ENCODE measurements at places on chromosomes 3 and 15.

DNA sequence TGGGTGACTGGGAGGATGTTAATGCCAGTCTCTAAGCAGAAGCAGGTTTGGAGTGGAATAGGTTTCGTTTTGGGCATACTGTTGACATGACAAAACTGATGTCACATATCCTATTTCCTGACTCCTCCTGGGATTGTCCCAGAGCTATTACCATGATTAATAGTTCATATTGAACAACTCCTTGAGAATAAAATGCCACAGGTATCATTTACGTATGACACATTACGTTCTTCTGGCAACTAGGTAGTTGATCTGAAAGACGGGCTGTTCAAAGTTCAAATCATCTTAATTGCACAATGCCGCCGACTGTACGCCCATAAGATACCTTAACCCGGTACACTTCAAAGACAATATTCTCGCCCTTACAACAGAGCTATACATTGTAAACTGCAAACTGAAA is 1.4 kb upstream of the RAB5A start:
- no peak for DNase-seq

GRCh38 chr3:58188173-58188564 is 22.6 kb downstream of the DNASE1L3 start:
- DNase-seq: no peak

- no peak for DNase-seq
These were observed 2.6 kb downstream of the LTF start for GRCh38 chr3:46462111-46462510.

GRCh38 chr3:100083209-100083608 is 31.1 kb downstream of the FILIP1L start:
- DNase-seq: no peak

DNA sequence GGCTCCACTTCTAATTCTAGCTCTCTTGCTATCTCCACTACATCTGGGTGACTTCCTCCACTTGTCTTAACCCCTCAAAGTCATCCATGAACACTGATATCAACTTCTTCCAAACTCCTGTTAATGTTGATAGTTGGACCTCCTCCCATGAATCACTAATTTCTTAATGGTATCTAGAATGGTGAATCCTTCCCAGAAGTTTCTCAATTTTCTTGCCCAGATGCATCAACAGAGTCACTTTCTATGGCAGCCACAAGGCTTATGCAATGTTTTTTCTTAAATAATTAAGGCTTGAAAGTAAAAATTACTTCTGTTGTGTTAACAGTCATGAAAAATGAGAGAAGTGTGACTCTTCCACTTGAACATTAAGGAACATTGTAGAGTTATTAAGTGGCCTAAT is 164.3 kb downstream of the PCCB start:
- DNase-seq: no peak

DNA sequence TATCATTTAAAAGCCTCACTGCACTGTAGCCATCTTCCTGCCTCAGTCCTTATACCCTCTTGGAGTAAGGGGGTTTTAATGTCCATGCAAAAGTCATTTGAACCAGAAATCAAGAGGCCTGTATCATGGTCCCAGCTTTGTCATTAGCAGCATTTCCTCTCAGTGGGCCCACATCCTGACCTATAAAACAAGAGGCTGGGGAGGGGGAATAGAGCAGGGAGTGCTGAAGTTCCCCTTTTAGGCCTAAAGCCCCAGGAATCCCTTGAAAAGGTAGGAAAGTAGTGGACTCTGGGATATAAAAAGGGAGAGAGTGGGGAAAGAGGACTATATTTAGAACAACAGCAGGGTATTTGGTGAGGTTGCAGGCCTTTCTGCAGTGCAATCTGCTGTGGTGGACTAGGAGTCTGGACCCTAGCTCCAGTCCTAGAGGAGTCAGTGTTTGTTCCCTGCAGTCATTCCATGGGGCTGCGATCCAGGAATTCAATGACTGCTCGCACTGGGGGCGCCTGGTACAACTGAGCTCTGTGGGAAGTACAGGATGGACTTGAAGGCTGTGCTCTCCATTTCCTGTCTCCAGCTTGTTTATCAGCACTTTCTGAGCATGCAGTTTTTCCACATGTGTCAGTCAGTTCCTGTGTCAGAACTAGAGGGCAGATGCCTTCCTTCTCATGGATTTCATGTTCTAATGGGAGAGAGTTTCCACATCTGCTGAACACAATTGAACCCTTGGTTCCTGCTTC is 46.8 kb downstream of the PDHB start:
- no peak for DNase-seq

GRCh38 chr15:31081588-31082250 is 19.8 kb downstream of the TRPM1 start:
- DNase-seq: no peak

- DNase-seq: no peak
These were observed 264.1 kb upstream of the SLCO3A1 start for GRCh38 chr15:91589360-91589759.

DNA sequence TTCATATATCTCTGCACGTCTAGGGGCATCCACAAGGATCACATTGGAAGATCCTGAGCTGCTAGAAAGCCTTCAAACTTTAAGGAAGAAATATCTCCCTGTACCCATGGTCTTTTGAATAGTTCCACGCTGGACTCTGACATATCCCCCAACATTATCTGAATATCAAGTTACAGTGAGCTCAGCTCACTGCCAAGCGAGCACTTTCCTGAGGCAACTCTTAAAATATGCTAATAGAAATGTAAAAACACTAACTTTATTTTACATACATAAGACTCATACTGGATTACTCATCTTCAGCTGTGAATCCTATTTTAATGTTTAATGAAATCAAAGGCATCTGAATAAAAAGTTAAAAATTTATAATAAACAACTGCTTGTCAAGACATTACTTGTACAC is 420.2 kb upstream of the CCDC54 start:
- no peak for DNase-seq

- DNase-seq: no peak
These were observed 191.1 kb downstream of the PDZRN3 start for GRCh38 chr3:73433687-73434086.

All from CD4-positive, alpha-beta T cell treated with Interferon alpha-2 for 1 hour (primary cell).